Mesothelial cell of epicardium (in vitro differentiated cells): ENCODE measurements at places on chromosomes 12 and 14. TPM values are rescaled to one million over a fixed set of nuclear protein-coding genes. Genes with fewer than 3 reads are reported as not detected.
A peak's percentile ranks its signal among the peaks of the same experiment; 100 is the strongest.

Gene SMAGP
- total RNA-seq, result 21.5 to 23.0 TPM (median 22.2 TPM) in 3 replicates

- no peaks in the 10 kb centered on the region for H3K27me3 ChIP-seq
- H3K36me3 ChIP-seq, result no peaks in the 10 kb centered on the region
- no peak for DNase-seq
- no peak overlapping the region for H3K27ac ChIP-seq
- no peak overlapping the region for H3K4me3 ChIP-seq
- peaks cover 9% of the 10 kb centered on the region for H3K4me1 ChIP-seq
These were observed 96.9 kb downstream of the FIGNL2 start for GRCh38 chr12:51751661-51752060.

GRCh38 chr14:60735416-60735815, 855 bp downstream of the MNAT1 start:
- peak overlapping the region; percentile 94 for H3K4me3 ChIP-seq
- peaks cover 22% of the 10 kb centered on the region for H3K4me1 ChIP-seq
- H3K36me3 ChIP-seq, result peaks cover 4% of the 10 kb centered on the region
- H3K27ac ChIP-seq, result peak overlapping the region; percentile 85
- peaks cover 13% of the 10 kb centered on the region for H3K27me3 ChIP-seq
- no peak for DNase-seq

DNA sequence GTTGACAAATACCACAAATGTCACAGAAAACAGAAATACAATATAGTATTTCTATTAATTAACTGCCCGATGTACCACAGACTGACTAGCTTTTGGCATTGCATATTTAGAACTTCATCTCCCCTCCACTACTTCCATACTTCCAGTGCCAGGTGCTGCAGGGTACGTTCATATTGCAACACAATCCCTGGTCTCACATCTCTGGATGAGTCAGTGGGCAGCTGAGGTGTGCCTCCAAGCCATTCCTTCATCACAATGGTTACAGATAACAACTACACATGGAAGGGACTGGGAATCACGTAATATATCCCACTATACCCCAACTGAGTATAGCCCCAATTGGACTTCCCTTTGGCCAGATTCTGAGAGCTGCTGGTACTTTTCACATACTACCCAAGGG, 31.1 kb downstream of the CCDC198 start:
- H3K36me3 ChIP-seq, result no peaks in the 10 kb centered on the region
- DNase-seq, result no peak
- H3K4me3 ChIP-seq, result no peak overlapping the region
- H3K27me3 ChIP-seq, result peaks cover 1% of the 10 kb centered on the region

DNA sequence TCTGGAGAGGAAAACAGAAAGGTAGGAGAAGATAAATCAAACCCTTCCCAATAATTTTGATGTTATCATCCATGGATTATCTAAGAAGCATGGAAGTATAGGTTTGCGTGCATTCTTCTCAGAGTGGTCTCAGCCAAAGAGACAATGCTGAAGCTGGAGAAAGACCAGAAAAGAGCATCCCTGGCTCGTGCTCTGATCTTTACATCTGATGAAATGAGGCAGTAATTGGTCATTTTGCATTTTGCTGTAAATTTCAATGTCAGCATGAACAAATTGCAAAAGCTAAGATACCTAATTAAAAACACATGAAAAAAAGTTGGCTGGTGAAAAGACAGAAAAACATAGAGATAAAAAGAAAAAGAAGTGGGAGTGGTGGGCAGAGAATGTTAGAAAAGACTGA, 252.4 kb downstream of the ITPR2 start:
- H3K4me3 ChIP-seq, result no peak overlapping the region
- H3K36me3 ChIP-seq, result peaks cover 19% of the 10 kb centered on the region
- H3K27me3 ChIP-seq, result no peaks in the 10 kb centered on the region

- DNase-seq, result no peak
- H3K27ac ChIP-seq, result peak overlapping the region; percentile 100
- H3K4me3 ChIP-seq, result peak overlapping the region; percentile 76
These were observed 3.9 kb downstream of the AJUBA start for GRCh38 chr14:22978487-22978837.

- H3K36me3 ChIP-seq, result peaks cover 3% of the 10 kb centered on the region
- H3K4me1 ChIP-seq, result peaks cover 2% of the 10 kb centered on the region
- no peak overlapping the region for H3K27ac ChIP-seq
- H3K27me3 ChIP-seq, result no peaks in the 10 kb centered on the region
- peak; percentile 16 for DNase-seq
- H3K4me3 ChIP-seq, result no peak overlapping the region
These were observed 15.9 kb downstream of the PACS2 start for GRCh38 chr14:105330491-105330895.

GRCh38 chr12:121535150-121536053, 45.4 kb downstream of the KDM2B start:
- no peaks in the 10 kb centered on the region for H3K27me3 ChIP-seq
- H3K4me3 ChIP-seq, result peak overlapping the region; percentile 69
- H3K36me3 ChIP-seq, result peaks cover 11% of the 10 kb centered on the region

Gene GDF11
- total RNA-seq, result 17.0 to 18.7 TPM (median 18.1 TPM) in 3 replicates

Gene TMEM106C
- 73.7 to 83.1 TPM (median 80.1 TPM) in 3 replicates for total RNA-seq

GRCh38 chr14:36518586-36519430, 1.2 kb downstream of the NKX2-1 start:
- H3K4me1 ChIP-seq, result peaks cover 8% of the 10 kb centered on the region
- no peak for DNase-seq
- no peak overlapping the region for H3K27ac ChIP-seq
- peak overlapping the region; percentile 41 for H3K4me3 ChIP-seq
- H3K36me3 ChIP-seq, result no peaks in the 10 kb centered on the region

GRCh38 chr14:102279282-102279681, 25.7 kb downstream of the MOK start:
- no peak overlapping the region for H3K4me3 ChIP-seq
- H3K4me1 ChIP-seq, result peaks cover 27% of the 10 kb centered on the region
- no peaks in the 10 kb centered on the region for H3K27me3 ChIP-seq
- no peak overlapping the region for H3K27ac ChIP-seq
- no peak for DNase-seq

Gene COA8
- total RNA-seq, result 35.4 to 38.8 TPM (median 36.0 TPM) in 3 replicates

DNA sequence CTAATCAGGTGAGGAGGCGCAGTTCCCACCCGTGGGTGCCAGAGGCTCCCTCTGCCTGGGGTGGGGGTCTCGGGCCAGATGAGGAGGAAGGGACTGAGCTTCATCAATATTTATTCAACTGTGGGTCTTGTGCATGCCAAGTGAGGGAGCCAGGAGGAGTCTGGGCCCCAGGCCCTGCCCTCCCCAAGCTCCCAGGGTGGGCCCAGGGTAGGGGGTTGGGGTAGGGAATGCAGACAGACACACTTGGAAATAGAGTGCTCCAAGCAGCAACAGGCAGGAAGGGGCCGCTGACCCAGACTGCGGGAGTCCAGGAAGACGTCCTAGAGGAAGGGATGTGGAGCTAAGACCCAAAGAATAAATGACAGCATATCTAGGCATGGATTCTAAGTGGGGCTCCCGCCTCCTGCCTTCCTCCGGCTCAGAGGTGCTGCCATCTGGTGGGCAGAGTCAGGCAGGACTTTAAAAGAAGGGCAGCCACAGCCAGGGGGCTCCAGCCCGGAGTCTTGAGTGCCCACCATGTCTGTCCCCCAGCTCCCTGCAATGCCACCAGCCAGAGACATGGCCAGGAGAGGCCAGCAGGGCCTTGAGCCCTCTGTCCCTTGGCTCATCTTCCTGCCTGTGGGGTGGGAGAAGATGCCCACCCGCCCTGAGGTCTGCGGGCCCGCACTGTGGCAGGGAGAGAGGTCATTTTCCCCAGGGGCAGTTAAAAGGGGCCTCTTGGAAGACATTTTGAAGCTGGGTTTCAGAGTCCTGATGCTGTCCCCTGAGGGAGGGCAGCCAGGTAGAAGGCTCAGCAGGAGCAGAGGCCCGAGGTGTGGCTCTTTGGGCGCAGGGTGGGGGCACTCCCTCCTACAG, 70.1 kb downstream of the PHETA1 start:
- H3K4me1 ChIP-seq, result no peaks in the 10 kb centered on the region
- peak; percentile 83 for DNase-seq
- H3K27me3 ChIP-seq, result no peaks in the 10 kb centered on the region
- no peak overlapping the region for H3K4me3 ChIP-seq
- H3K27ac ChIP-seq, result no peak overlapping the region
- peaks cover 9% of the 10 kb centered on the region for H3K36me3 ChIP-seq

Gene TARBP2
- 45.6 to 50.5 TPM (median 50.4 TPM) in 3 replicates for total RNA-seq

Gene ALDH1L2
- 2.4 to 3.2 TPM (median 2.4 TPM) in 3 replicates for total RNA-seq

DNA sequence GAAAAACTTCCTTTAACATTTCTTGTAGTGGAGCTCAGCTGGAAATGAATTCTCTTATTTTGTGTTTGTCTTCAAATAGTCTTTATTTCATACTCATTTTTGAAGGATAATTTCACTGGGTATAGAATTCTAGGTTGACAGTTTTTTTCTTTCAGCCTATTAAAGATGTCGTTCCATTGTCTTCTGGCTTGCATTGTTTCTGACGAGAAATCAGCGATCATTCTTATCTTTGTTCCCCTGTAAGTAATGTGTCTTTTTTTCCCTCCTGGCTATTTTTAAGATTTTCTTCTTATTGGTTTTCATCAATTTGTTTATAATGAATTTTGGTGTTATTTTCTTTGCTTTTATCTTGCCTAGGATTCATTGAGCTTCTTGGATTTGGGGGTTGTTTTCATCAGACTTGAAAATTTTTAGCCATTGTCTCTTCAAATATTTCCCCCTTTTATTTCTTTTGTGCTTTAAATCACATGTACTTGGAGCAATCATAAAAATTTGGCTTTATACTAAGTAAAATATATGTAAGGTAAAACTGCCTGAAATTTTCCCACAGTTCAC, 89.4 kb downstream of the UNC79 start:
- no peaks in the 10 kb centered on the region for H3K27me3 ChIP-seq
- H3K36me3 ChIP-seq, result peaks cover 13% of the 10 kb centered on the region
- no peak overlapping the region for H3K27ac ChIP-seq
- no peak overlapping the region for H3K4me3 ChIP-seq
- DNase-seq, result no peak

DNA sequence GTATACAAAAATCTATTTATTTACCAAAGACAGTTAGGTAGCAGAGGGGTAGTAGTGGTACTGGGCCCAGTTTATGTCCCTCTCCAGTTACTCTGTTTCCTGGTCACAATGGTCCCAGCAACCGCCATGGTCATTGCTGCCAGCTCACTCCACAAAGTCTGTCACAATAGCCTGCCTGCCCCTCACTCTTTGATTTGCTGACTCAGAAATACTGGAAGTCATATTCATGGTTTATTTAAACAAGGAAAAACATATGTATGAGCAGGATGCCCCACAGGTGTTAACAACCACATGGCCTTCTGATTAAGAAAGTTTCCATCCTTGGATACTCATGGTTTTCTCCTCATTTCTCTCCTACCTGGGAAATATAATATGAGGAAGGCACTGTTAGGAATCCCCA, 49.2 kb downstream of the TSHR start:
- H3K4me3 ChIP-seq, result no peak overlapping the region
- no peak overlapping the region for H3K27ac ChIP-seq
- H3K4me1 ChIP-seq, result no peaks in the 10 kb centered on the region
- DNase-seq, result no peak
- H3K36me3 ChIP-seq, result no peaks in the 10 kb centered on the region

DNA sequence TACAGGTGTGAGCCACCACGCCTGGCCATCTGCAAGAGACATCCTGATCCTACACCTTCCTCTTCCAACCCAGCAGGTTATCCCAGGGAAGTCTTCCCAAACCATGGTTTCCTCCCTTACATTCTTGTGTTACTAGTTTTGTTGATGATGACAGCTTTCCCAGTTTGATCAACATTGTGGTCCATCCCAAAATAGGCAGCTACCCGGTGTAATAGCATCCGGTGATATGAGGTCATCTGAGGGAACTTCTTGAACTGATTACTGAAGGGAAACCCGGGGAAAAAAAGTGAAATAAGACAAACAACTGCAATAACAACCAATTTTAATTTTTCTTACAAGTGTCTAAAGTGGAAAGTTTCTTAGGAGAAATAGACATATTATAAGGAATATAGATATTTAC, 45.3 kb upstream of the STAC3 start:
- no peak overlapping the region for H3K4me3 ChIP-seq
- no peak for DNase-seq
- peaks cover 5% of the 10 kb centered on the region for H3K4me1 ChIP-seq
- H3K27me3 ChIP-seq, result no peaks in the 10 kb centered on the region

- peaks cover 31% of the 10 kb centered on the region for H3K27me3 ChIP-seq
- peaks cover 28% of the 10 kb centered on the region for H3K4me1 ChIP-seq
- H3K36me3 ChIP-seq, result no peaks in the 10 kb centered on the region
- DNase-seq, result no peak
- peak overlapping the region; percentile 79 for H3K27ac ChIP-seq
- peak overlapping the region; percentile 75 for H3K4me3 ChIP-seq
These were observed 817 bp downstream of the STXBP6 start for GRCh38 chr14:25049093-25049567.

GRCh38 chr14:71063351-71063750, 156.1 kb downstream of the PCNX1 start:
- no peak overlapping the region for H3K4me3 ChIP-seq
- no peak for DNase-seq
- peaks cover 60% of the 10 kb centered on the region for H3K36me3 ChIP-seq
- no peaks in the 10 kb centered on the region for H3K4me1 ChIP-seq
- no peaks in the 10 kb centered on the region for H3K27me3 ChIP-seq
- peak overlapping the region; percentile 81 for H3K27ac ChIP-seq

Gene TCL1B
- not detected in 3 replicates for total RNA-seq

GRCh38 chr12:7229741-7230140, 40.3 kb downstream of the PEX5 start:
- H3K27me3 ChIP-seq, result peaks cover 31% of the 10 kb centered on the region
- no peak overlapping the region for H3K4me3 ChIP-seq
- no peaks in the 10 kb centered on the region for H3K36me3 ChIP-seq
- no peak for DNase-seq

- no peaks in the 10 kb centered on the region for H3K36me3 ChIP-seq
- H3K27ac ChIP-seq, result no peak overlapping the region
- peaks cover 5% of the 10 kb centered on the region for H3K4me1 ChIP-seq
- no peaks in the 10 kb centered on the region for H3K27me3 ChIP-seq
These were observed 216.0 kb upstream of the PELI2 start for GRCh38 chr14:55902241-55902640.

Gene TMEM120B
- 22.3 to 22.8 TPM (median 22.4 TPM) in 3 replicates for total RNA-seq

DNA sequence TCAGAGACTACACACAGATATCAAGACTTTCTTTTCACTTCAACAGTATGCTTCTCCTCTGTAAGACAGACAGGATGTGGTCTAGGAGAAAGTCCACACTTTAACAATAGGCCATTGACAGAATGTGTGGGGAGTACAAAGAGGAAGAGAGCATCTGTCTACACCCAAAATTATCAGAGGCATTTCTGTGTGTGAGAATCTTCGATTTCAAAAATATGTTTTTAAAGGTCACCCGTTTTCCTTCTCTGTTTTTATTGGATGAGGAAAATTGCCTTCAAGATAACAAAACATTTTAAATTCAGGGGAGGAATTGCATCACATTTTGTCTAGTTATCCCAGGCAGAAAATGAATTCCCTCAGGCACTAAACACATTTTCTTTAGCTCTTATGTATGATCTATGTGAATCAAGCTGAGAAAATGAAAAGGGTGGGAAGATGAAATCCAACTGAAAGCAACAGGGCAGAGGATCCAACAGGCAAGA, 16.4 kb downstream of the NAV3 start:
- peak overlapping the region; percentile 78 for H3K27ac ChIP-seq
- peaks cover 1% of the 10 kb centered on the region for H3K27me3 ChIP-seq
- DNase-seq, result no peak
- H3K4me1 ChIP-seq, result peaks cover 44% of the 10 kb centered on the region
- no peak overlapping the region for H3K4me3 ChIP-seq

GRCh38 chr12:82517027-82517426, 158.7 kb downstream of the METTL25 start:
- no peak for DNase-seq
- H3K27me3 ChIP-seq, result no peaks in the 10 kb centered on the region
- H3K4me1 ChIP-seq, result no peaks in the 10 kb centered on the region
- no peak overlapping the region for H3K4me3 ChIP-seq
- H3K36me3 ChIP-seq, result no peaks in the 10 kb centered on the region
- no peak overlapping the region for H3K27ac ChIP-seq
